ENCODE measurements at places on chromosomes 4 and X.

- no peak for DNase-seq
Measured at GRCh38 chr4:139969635-139970266, 184.2 kb downstream of the MAML3 start.

DNA sequence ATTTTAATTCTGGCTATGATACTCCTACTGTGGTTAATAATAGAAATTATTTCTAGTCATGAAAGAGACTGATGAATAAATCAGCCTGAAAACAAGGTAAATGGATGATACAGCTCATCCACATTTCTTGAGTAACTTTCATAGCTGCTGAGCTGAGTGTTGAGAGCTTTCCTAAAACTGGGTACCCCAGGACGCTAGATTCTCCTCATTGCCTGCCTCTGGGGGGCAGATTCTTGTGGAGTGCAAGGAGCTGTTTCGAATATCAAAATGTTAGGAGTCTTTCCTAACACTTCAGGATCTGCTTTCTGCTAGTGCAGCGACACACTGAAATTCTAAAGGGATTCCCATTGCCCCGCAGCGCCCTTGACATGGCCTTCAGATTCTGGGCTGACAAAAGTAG is 2.1 kb downstream of the MND1 start:
- DNase-seq: no peak

GRCh38 chr4:139736661-139737060 is 71.0 kb downstream of the MGST2 start:
- DNase-seq: no peak

DNA sequence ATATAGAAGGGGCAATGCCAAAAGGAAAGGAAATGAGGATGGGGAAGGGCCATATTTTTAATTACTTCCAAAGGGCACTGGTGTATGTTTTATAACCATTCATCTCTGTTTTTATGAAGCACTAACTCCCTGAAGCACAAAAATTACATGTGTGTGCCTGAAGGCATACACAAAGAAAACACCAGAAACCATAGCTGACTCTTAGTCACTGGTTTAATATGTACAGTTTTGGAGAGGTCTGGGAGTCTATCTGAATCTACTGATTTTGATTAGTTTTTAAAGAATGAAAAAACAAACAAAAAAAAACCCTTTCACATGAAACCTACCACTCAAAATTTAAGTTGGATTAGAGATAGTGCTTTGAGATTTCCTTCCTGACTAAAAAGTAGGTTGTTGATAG is 438.7 kb downstream of the RPA4 start:
- DNase-seq: no peak

GRCh38 chrX:24423960-24424359 is 41.1 kb upstream of the PDK3 start:
- DNase-seq: no peak

Measured in CMK (cell line).